Fibroblast of skin of back (primary cell): ENCODE measurements at places on chromosomes 2 and 18.
A peak's percentile ranks its signal among the peaks of the same experiment; 100 is the strongest.

GRCh38 chr18:75896865-75897264 lies 469.4 kb upstream of the SMIM21 start:
- DNase-seq, result no peak

GRCh38 chr18:11655606-11655932 lies 33.5 kb upstream of the GNAL start:
- no peak for DNase-seq

- DNase-seq, result no peak
Measured at GRCh38 chr18:70422391-70422965, 133.6 kb downstream of the SOCS6 start.

DNA sequence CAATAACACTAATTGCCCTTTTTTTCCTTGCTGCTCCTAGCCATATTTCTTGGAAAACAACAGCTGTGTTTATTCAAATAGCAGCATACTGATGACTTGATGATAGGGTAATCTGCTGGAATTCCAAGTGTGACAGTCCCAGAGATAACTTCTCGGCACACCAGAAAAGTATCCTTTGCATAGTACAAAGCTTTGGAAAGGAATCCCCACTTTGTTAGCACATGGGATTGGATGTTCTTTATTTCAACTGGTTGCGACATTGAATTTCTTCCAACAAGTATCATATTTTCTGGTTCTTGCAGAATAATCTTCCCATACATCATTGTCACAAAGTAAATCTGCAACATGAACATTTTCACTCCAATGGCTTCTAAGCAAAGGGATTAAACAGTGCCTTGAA lies 445.8 kb upstream of the ACVR2A start:
- no peak for DNase-seq

DNA sequence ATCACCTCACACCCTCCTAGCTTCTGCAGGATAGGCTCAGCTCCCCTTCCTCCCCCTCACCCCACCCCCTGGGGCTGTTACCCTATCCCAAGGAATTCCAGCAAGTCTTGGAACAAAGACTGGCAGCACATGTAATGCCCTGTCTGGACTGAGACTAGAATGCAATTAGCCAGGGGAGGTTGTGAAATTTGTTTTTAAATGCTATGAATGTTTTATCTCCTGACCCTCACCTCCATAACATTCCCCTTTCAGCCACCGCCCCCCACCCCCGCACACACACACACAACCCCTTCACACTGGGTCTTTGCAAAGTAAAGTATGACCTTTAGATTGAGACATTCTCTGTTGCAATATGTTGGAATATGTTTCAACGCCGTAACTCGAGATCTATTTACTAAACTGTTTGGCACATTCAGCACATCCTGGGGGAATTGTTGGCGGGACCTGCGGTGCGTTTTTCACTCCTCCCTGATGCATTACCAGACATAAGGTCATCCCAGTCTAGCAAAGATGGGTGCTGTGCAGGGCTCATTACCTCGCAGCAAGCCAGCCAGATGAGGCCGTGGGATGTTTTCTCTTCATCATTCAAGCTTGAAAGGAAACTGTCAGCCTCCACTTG lies 290.7 kb upstream of the SLC14A2 start:
- peak; percentile 30 for DNase-seq

DNA sequence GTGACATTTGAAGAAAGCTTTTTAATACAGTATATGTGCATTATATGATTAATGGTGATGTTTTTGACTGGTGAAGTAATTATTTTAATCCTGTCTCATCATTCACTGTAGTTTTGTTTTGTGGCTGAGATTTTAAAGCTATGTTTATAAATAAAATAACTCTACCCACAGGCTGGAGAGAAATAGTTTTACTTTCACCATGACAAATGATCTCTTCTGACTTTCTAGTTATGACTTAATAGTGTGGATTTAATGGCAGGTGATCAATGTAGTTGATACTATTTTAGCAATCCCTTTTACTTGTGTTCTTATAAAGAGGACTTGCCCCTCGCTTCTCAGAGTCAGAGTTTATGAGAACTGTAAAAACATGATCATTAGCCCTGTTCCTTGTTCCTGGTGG lies 289.5 kb upstream of the SIX3 start:
- DNase-seq, result no peak

DNA sequence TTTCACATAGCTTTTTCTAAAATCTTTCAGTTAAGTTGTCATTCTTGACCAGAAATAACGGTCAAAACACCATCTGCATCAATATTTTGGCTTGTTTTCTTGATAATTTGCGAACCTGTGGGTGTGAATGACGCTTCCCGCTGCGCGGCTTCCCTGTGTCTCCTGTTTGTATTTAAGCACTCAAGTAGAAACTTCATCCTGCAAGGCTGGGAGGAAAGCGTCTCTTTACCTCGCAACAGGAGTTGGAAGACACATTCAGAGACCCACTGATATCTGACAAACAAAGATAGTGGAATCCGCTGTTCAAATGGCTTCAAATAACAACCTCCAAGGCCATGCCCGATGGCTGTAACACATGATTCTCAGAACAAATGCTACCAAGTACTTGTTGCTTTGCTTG lies 704.9 kb downstream of the DCDC2C start:
- no peak for DNase-seq

DNA sequence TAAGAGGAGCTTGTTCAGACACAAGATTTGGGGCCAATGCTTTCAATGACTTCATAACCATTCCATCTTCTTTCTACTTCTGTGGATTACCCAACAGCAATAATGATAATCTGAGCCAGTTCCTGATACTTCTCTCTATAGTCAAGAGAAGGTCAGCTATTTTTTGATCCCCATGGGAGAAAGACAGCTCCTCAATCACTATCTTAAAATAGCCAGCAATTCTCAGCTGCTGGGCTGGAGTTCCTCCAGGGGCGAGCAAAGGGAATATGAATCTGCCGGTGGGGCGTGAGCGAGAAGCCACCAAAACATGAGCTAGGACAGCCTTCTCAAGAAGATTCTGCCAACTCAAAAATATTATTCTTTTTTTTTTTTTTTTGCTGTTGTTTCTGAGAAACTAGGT lies at the start of gene TMEM182:
Gene TMEM182 (plus strand): TSS at position 269 of the 400 bp plus-strand sequence. CDS start 187 bp downstream, outside the sequence.
- DNase-seq, result peak; percentile 5

DNA sequence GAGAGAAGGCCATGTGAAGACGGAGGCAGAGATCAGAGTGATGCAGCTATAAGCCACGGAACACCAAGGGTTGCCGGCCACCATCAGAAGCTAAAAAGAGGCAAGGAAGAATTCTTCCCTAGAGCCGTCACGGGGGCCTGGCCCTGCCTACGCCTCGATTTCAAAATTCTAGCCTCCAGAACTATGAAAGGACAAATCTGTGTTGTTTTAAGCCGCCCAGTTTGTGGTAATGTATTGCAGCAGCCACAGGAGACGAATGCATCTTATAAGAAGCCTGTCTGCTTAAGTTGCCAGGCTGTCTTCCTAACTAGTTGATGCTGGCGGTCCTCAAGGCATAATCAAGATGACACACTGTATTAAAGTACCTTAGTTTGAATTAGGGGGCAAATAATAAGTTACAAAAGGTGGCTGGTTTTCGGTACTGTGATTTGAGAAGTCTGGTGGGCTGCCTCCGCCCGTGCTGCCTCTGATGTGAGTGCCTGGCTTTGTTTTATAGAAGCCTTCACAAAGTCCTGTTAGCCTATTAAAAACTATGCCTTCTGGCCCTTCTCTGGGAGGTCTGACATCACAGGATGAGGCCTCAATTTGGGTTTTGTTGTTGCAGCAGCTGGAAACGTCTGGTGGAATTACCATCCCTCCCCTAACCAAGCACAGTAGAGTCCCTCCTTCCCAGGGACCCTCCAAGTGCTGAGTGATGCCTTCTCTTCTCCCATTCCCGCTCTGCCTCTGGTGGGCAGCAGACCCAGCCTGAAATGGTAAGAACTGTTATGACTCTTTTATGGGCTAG lies 53.6 kb downstream of the SRD5A2 start:
- peak; percentile 23 for DNase-seq

GRCh38 chr18:3983351-3983969 lies 471.6 kb downstream of the DLGAP1 start:
- peak; percentile 74 for DNase-seq

- DNase-seq, result peak; percentile 81
Measured at GRCh38 chr2:152222975-152223637, 47.5 kb upstream of the STAM2 start.

DNA sequence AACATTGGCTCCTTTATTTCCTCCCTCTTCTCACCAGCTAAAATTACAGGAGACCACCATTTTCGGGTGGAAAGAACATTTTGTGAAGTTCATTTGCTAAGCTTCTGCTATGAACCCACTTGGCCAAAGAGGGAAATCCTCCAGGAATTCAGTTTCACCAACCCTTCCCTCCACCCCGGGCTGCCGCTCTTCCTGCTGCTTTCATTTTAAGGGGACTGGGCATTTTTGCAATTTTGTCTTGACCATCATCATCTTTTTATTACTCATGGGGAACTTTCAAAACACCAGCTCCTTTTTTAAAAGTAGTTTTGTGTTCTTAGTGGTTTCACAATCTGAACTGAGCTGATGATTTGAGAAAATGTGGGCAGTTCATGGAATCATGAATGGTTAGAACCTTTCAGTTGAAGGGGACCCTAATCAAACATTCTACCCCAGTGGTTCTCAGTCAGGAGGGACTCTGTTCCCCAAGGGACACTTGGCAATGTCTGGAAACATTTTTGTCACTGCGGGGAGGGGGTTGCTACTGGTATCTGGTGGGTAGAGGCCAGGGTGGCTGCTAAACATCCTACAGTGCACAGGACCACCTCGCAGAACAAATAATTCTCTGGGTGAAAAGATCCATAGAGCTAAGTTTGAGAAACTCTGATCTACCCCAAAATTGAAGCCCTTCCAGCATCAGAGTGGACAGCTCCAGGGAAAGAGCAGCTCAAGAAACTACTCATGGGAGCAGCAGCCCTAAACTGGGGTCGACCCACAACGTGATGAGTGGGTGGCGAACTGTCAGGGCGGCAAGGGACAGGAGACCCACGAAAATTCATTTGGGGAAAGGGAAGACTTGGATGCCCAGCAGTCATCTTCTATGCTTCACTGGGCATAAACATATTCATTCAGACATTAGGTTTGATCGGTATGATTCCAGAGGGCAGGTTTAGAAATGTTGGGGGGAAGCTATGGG lies 92.9 kb downstream of the ACKR3 start:
- peak; percentile 58 for DNase-seq

DNA sequence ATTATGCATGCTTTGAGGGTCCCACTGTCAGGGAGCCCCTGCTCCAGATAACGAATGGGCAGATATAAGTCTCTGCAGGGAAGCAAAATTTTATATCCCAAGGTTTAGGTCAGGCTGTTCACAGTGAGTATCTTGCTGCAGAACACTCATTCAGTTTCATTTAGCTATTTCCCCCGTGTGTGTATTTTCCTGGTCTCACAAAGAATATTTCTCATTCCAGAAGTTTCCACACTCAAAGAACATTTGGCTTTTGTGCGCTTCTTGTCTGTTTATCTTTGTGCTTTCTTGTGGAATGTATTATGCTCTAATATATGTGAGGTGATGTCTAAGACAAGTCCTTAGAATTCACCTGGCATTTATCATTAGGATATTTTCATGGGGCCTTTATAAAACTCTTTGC lies 140.4 kb upstream of the MMADHC start:
- DNase-seq, result no peak

GRCh38 chr18:29071869-29072268 lies 894.9 kb upstream of the CDH2 start:
- no peak for DNase-seq

GRCh38 chr2:242065426-242065825 lies 195.9 kb downstream of the RTP5 start:
- no peak for DNase-seq

- DNase-seq, result no peak
Measured at GRCh38 chr2:112342067-112342550, 66.7 kb downstream of the ZC3H6 start.

DNA sequence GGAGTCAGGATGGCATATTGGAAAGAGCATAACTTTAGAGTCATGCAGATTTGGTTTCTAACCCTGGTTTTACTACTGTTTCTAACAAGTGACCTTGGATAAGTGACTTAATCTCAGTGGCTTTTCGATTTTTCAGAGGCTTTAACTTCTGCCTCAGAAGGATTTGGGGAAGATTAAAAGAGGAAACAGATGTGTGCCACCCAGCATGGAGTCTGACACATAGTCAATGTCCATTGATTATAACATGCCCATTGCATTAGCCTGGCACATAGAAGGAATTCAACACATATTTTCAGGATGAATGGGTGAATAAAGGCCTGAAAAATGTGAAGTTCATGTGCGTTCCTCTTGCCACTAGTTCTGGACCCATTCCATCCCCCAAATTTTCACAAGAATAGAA lies 438.2 kb downstream of the EPHA4 start:
- peak; percentile 36 for DNase-seq

DNA sequence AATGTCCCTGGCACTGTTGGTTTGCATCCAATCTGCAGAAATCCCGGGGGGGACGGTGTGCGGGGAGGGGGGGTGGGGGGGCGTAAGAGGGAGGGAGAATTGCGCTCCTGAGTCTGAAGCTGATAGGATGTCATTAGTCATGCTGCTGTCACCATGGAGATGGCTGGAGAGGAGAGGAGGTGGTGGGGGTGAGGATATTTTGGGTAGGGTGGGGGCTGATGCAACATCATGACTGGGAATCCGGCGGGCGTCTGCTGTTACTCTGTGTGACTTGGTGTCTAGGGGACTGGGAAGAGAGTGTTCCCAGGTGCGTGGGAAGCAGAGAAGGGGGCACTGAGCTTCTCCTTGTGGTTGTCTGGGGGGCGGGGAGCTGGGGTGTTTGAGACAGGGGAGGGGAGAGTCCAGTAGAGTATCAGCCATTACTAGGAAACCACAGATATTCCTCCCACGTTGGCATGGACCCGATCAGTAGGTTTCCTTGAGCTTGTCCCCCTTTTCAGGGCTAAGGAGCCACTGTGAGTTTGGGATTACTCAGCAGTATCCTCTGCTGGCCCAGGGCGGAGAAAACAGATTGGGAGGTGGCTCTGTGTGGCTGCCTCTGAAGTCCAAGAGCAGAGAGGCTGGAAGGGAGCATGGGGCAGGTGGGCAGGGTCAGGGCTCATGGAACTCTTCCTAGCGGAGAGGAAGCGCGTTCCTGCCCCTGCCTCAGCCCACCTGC lies 18.9 kb downstream of the TET3 start:
- DNase-seq, result peak; percentile 94

GRCh38 chr2:113218283-113219091 lies 44.7 kb downstream of the PSD4 start:
- no peak for DNase-seq

DNA sequence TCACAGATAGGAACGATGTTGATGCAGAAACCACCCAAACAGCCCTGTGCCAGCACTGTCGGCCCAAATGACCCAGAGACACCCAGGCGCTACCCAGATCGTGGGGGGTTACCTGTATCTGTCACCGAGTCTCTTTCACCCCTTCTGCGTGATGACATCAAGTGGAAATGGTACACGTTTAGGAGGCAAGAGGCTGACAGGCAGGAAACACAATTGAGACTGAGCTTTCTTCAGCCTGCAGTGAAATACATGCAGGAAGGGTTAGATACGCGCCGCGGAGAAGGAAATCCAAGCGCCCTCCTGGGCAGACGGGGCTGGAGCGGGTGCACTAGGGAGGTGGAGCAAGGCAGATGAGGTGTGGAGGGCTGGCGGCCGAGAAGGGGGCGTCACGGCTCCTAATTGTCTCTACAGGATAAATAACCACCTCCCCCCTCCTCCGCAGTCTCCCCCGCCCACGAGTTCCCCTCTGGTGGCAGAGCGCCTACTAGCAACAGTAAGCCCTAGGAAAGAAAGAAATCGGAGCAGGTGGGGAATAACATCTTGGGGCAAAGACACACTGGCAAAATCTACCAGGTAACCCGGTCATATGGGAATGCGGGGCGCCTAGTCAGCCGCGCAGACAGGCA lies at the start of gene RNF152:
Gene RNF152 (minus strand): TSS at position 325 of the 626 bp plus-strand sequence. CDS start 76,544 bp downstream, outside the sequence.
- DNase-seq, result peak; percentile 33
